Right renal cortex interstitium (tissue), 3 donors: ENCODE measurements at places on chromosomes 7 and 10. TPM values are rescaled to one million over a fixed set of nuclear protein-coding genes. Genes with fewer than 3 reads are reported as not detected.

The C7orf33 gene
- polyA plus RNA-seq, result not detected

- no peak for DNase-seq
These were observed 25.2 kb downstream of the DNAJC1 start for GRCh38 chr10:21978191-21978862.

- peak; percentile 27 for DNase-seq
These were observed 369.6 kb downstream of the AUTS2 start for GRCh38 chr7:69967689-69968450.

DNA sequence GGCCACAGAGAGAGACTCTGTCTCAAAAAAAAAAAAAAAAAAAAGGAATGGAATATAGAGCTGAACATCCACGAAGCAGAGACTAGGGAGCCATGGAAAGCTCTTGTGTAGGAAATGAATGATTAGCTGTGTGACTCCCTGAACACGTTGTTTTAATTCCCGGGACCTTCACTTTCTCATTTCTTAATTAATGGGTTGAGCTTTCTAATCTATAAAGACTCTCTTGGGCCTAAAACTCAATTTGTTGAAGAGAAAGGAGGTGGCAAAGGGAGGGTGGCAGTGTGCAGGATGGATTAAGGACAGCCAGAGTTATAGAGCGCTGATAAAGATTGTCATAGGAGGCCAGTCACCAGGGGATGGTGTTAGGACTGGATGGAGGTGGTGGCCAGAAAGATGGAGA is 48.0 kb downstream of the CYCS start:
- DNase-seq, result no peak

The SNX10 gene
- polyA plus RNA-seq, result 18.1 TPM

DNA sequence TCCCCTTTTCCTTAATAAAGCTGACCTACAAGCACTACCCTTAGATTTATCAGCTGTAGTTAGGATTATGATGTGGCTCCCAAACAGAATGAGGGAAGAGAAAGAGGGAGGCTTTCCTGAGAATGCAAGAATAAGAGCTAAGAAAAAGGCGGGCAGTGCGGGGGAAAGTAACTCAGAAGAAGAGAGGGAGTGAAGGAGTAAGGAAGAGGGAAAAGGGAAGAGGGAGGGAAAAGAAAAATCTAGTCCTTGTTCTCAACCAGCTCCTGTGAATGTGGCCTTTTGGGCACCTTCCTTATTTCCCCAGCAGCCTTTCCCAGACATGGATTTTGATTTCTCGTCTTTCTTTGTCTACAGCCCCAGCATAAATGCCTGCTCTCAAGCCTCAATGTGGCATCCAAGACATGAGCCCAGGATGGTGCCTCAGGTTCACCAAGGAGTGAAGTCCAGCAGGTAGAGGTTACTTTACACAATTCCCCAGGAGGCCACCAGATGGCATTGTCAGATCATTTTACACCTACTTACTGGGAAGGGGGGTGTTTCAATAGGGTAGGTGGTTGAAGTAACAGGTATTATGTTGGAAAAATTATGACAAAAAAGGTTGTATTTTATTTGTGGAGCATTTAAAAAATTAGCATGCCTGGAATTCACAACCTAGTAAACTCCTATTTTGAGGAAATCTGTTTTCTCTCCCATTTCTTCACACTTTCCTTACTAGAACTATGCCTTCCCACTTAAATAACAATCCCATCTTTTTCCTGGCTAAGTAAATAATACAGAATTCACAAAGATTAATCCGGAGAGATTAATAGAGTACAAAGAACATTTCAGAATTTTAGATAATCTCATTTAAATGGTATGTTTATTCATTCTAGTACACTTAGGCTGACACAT is 106.5 kb downstream of the HTR7 start:
- DNase-seq, result no peak

The CPA4 gene
- polyA plus RNA-seq, result 0.47 TPM

GRCh38 chr10:27526242-27526641 is 22.1 kb downstream of the RAB18 start:
- no peak for DNase-seq

The CTTNBP2 gene
- polyA plus RNA-seq, result 28.7 TPM

GRCh38 chr7:123867225-123867624 is 22.3 kb downstream of the HYAL4 start:
- no peak for DNase-seq

The FOXP2 gene
- 13.7 TPM for polyA plus RNA-seq

GRCh38 chr7:140390466-140391190 is 7.7 kb downstream of the SLC37A3 start:
- no peak for DNase-seq

- no peak for DNase-seq
These were observed 35.7 kb upstream of the SDK1 start for GRCh38 chr7:3265388-3265787.
